ENCODE measurements at places on chromosomes 7 and 10.
A peak's percentile ranks its signal among the peaks of the same experiment; 100 is the strongest.

DNA sequence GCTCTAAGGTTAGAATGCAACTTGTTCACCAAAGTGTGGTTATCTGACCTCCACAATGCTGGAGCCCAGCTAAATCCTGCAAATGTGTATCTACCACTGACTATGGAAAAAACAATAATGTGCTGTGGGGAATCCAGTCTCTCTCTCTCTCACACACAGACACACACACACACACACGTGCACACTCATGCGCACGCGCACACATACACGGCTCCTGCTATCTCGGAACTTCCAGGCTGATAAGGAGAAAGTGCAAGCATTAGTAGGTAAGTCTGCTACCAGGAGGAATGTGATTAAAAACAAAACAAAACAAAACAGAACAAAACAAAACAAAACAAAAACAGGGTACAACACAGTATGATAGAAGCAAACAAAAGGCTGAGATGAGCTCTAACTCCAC, 205.2 kb downstream of the FRMD4A start:
- no peak for DNase-seq

- no peak for DNase-seq
These were observed 12.7 kb downstream of the CUL1 start for GRCh38 chr7:148711191-148712102.

DNA sequence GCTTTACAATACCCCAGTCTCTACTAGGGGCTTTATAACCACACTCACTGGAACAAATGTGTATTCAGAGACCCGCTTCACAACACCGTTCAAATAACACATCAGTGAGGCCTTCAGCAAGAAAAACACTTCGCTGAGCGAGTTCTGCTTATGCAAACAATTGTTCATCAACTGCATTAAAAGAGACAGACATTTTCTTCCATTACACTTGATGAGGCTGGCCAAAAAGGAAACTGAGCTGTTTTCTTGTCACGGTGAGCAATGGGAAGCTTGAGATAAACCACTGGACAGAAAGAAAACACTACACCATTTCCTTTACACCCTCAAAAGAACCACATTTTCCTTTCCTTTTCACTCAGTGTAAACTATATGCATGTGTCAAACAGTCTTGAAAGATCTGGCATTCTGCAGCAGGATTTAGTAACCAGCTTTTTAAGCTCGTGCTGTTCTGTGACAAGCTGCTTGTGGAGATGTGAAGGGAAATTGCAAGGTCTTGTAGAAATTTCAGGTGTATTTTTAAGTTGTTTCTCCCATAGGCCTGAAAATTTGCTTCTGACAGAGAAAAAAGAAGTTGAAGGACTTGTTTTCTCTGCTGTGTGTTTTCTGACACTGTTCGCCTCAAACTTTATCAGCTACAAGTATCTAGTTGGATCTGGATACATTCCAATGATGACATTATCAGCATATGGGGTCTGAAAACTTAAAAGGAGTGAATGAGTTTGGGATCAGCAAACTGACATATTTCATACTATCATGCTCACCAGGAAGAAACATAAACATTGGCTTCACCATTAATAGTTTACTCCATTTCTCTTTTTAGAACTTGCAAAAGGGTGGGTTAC, 693.1 kb downstream of the PARD3 start:
- DNase-seq, result peak; percentile 71

- no peak for DNase-seq
These were observed 11.3 kb downstream of the ADAMTS14 start for GRCh38 chr10:70683601-70683934.

DNA sequence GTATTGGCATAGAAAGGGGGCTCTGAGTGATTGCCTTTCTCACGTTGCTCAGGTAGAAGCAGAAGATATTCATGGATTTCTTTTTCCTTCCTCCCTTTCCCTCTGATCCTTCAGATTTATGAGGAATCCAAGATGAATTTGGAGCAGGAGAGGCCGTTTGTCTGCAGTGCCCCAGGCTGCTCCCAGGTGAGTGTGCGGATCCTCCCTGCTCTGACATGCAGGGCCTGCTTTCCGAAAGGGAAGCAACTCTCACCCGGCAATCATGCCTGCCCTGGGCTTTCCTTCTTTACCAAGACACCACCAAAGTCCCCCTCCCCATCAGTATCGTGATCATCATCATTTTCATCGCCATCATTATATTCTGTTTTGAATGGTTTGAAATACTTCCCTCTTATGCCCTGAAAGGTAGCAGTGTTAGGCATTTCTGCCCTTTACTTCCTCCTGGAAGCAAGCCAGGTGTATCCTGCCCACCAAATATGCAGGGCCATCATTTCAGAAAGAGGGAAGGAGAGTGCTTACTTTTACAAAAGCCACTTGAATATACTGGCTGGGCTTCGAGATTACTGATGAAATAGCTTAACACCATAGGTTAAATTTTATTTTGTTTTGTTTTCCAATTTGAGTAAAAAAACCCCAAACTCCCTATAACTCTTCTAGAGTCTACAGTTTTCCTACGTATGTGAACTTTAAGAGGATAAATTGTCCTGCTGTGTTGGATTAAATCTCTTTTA, 75.9 kb downstream of the CREB5 start:
- no peak for DNase-seq

DNA sequence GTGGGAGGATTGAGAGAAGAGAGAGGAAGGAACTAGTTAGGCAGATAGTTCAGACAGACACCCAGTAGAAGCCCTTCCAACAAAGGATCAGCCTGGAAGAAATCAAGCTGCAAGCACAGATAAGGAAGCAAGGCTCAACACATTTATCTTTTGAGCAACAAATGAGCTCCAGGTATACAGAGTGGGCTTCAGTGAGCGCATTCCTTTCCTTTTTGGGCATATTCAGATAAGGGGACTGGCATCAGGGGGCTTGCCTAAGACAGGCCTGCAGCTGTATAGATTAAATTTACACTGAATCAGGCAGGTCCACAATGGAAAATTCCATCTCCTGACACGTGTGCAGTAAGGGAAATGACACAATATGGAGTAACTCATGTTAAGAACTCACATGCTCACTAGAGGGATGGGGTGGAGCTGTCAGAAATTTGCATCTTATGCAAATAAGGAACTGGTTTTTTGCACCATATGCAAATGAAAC, 147.2 kb downstream of the AKR1D1 start:
- DNase-seq, result no peak

- DNase-seq, result peak; percentile 33
These were observed 326.4 kb downstream of the SFMBT2 start for GRCh38 chr10:7084280-7085005.

DNA sequence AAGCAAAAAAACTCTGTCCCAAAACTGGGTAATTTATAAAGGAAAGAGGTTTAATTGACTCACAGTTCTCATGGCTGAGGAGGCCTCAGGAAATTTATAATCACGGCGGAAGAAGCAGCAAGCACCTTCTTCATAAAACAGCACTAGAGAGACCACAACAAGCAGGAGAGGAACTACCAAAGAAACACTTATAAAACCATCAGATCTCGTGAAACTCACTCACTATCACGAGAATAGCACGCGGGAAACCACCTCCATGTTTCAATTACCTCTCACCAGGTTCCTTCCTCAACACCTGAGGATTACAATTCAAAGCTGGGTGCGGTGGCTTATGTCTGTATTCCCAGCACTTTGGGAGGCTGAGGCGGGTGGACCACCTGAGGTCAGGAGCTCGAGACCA, 48.5 kb downstream of the PDIA4 start:
- DNase-seq, result no peak

GRCh38 chr7:26612742-26613141, 251.6 kb downstream of the SKAP2 start:
- DNase-seq, result no peak

- DNase-seq, result no peak
These were observed 7.6 kb upstream of the ERVW-1 start for GRCh38 chr7:92485267-92485892.

DNA sequence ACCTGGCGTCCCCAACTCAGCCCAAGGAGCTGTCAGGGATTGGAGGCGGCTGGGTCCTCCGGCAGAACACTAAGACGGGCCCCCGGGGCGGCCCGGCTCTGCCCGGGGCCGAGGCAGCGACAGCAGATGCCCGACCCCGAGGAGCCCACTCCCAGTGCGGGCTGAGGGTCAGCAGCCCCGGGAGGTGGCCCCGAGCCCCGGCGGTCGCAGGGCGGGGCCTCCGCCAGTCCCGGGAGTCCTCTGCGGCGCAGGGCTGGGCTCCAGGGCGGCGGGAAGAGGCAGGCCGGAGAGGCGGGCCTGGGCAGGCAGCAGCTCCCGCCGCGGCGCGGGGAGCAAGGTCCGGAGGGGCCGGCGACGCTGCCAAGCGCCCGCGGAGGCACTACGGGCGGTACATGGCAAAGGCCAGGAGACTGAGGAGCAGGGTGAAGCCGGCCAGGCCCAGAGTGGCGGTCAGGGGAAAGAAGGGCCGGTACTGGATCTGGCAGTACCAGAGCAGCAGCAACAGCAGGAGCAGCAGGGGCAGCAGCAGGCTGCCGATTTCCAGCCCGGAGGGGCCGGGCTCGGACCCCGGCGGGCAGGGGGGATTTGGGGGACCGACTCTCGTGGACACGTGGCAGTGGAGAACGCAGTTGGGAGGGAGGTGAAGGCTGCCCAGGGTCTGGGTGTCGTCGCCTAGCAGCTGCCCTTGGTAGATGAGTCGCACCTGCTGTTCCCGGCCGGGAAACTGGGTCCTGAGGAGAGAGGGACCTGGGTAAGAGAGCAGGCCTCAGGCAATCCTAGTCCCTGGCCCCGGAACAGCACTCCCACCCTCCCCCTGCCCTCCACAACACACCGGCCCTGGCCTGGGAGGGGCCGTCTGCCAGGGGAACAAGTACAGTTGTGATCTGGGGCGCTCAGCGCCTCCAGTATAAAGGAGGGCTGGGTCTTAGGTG, 827 bp upstream of the FASTK start:
- no peak for DNase-seq

DNA sequence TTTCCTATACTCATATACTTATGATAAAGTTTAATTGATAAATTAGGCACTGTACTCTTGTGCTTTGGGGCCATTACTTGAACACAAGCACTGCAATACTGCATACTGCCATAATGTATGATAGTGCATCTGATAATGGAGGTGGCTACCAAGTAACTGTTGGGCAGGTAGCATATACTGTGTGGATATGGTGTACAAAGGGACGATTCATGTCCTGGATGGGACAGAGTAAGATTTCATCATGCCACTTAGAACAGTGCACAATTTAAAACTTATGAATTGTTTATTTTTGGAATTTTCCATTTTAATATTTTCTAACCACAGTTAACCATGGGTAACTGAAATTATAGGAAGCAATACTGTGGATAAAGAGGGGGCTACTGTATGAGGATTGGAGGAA, 38.9 kb downstream of the AKAP9 start:
- no peak for DNase-seq

- DNase-seq, result no peak
These were observed 2.1 kb downstream of the FRAT1 start for GRCh38 chr10:97321032-97321803.

- DNase-seq, result no peak
These were observed 23.5 kb upstream of the NKX6-2 start for GRCh38 chr10:132809232-132810140.

DNA sequence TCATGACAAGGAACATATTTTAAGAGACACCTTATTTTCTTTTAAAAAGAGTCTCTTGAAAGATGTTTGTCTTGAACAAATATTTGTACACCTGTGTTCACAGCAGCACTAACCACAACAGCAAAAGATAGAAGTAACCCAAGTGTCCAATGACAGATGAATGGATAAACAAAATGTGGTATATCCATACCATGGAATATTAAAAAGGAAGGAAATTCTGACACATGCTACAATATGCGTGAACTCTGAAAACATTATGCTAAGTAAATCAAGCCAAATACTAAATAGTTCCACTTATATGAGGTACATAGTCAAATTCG, 17.8 kb downstream of the SGMS1 start:
- DNase-seq, result no peak

DNA sequence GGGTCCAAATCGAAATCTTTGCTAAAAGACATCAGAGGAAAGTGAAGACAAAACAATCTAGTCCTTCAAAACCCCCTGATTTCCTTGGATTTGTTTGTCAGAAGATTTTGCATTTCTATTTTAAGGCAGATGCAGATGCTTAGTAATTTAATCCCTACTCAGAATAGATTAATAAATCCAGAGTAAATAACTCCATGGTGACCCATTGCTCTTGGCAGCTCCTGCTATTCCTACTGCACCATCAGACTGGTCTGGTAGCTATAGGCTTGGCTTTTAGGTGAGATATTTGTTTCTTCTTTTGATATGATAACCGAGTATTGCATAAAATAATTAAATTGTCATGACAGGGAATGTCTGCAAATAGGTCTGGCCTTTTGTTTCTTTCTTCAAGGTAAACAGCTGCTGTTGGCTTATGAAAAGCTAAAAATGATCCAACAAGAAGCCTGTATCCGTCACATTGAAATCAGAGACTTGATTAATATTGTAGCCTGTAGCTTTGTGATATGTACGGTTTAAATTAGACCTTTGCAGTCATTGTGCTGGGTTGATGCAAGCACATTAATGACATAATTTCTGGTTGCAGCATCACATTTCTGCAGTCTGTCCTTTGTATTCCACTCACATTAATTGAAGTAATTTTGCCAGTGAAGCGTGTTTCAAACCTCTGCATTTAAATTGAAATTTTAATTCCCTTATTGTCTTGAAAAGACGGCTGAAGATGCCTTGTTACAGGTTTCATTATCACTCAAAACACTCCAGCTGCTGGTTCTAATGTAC, 40.7 kb downstream of the EXOC4 start:
- no peak for DNase-seq

GRCh38 chr10:101968940-101969321, 87.0 kb downstream of the ARMH3 start:
- DNase-seq, result no peak

- no peak for DNase-seq
These were observed 1078.9 kb downstream of the NRG3 start for GRCh38 chr10:82953909-82954308.

DNA sequence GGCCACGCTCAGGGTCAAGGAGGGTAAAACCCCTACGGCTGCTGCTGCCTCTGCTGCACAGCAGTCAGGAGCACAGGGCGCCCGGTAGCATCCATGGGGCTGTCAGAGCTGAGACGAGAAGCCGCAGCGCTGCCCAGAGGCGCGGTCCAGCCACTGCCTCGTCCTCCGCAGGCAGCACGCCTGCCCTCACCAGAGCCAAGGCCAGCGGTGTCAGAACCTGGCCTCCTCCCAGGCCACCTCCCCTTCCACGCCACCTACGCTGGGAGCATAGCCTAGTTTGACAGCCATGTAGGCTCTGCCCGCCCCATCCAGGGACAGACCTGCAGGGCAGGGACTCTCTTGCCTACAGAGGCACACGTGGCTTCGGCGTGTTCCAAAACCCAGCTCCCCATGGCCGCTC, 16.2 kb downstream of the INTS1 start:
- no peak for DNase-seq

DNA sequence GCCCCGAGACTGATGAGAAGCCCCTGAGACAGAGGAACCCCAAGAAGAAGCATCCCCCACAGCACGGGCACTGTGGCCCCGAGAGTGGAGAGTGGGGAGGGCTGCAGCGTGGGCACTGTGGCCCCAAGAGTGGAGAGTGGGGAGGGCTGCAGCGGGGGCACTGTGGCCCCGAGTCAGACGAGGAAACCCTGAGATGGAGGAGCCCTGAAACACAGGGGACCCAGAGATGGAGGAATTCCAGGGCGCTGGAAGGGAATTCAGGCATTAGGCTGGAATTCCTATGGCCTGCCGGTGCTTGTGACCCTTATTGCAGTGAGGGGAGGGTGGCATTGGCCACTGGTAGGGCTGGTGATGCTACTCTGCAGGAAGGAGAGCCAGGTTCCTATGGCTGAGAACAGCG, 168.6 kb upstream of the SHH start:
- DNase-seq, result no peak
